Suprapubic skin (tissue), 4 donors: ENCODE measurements at places on chromosomes 7 and 10. TPM values are rescaled to one million over a fixed set of nuclear protein-coding genes. Genes with fewer than 3 reads are reported as not detected.

- no peak for DNase-seq
These were observed 113.5 kb upstream of the CTTNBP2 start for GRCh38 chr7:117986645-117987269.

GRCh38 chr10:80684259-80684658 lies 146.6 kb downstream of the SH2D4B start:
- DNase-seq, result no peak

GRCh38 chr7:97006055-97006815 lies 882 bp downstream of the DLX6 start:
- DNase-seq, result peak; percentile 79

Gene CCDC136
- 1.4 TPM for total RNA-seq

Gene UPK3BL1
- total RNA-seq, result 43.0 TPM

Gene SPDYE2B
- total RNA-seq, result not detected

DNA sequence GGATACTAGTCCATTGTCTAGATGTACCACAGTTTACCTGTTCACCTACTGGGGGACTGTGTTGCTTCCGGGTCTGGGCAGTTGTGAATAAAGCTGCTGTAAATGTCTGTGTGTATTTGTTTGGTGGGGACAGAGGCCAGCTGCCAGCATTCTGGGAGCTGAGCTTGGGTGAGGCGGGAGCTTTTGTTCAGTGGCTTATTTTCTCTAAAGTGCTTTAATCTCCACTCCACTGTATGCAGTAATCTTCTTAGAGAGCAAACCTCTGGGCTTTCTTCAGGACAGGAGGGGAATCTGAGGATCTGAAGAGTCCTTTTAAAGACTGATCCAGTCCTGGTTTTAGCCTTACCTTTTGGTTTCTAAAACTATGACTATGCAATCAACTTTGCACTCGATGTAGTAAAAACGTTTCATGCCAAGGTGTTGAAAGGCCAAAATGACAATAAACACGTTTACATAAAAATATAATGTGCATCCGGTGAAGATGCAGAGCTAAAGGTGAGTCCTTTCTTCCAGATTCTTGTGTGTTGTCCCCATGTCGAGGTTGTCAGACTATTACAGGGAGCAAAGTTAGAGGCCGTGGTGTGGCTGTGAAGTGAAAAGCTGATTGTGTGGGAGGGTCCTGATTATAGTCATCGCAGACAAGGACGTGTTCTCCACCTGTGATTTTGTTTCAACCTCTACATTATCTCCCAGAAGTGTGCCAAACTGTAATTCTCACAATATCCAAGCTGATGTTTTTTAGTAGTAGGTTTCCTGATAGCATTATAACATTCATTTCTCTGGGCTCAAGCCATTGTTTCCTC lies 279.8 kb downstream of the CAMK1D start:
- DNase-seq, result peak; percentile 35

GRCh38 chr7:139674341-139674740 lies 103.5 kb downstream of the HIPK2 start:
- no peak for DNase-seq

GRCh38 chr10:113057948-113058522 lies 108.0 kb downstream of the TCF7L2 start:
- DNase-seq, result no peak
